Liver (tissue), 10 donors: ENCODE measurements at places on chromosomes 12 and 14. TPM values are rescaled to one million over a fixed set of nuclear protein-coding genes. Genes with fewer than 3 reads are reported as not detected.

GRCh38 chr14:99199846-99200653, 71.9 kb downstream of the BCL11B start:
- DNase-seq = no peak

DNA sequence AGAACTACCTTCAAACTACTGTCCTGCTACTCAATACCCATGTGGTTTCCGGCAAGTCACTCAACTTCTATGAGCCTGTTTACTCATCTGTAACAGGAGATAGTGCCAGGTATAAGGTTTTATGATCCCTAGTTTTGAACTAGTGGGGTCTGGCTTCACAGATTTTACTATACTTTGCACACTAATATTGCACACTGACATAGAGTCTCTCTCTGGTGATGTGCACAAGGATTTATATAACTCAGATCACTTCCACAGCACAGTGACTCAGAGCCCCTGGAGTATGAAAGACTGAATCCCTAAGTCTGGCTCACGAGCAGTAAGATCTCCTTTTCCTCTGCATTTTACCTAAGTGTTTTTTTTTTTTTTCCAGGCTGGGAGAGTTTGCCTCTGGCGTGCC, 69.7 kb upstream of the SLC38A2 start:
- DNase-seq = no peak

GRCh38 chr14:56102941-56103340, 15.3 kb upstream of the PELI2 start:
- no peak for DNase-seq

DNA sequence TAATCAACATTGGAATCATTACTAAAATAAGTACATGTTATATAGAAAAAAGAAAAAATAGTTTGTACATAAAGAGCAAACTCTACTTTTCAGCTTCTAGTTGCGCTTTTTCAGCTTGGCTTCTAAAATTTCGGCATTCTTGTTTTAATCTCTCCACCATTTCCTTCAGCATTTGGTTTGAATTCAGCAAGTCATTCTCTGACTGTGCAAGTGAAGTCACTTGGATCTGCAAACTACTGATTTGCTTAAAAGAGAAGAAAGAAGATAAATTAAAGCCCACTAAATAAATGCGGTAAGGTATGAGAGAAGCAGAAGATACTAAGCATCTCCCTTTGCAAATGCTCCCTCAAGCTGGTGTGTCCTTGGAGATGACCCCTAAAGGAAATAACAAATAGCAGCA, 126.3 kb downstream of the CEP83 start:
- DNase-seq = no peak

GRCh38 chr12:39467432-39467870, 24.5 kb upstream of the KIF21A start:
- DNase-seq = no peak

DNA sequence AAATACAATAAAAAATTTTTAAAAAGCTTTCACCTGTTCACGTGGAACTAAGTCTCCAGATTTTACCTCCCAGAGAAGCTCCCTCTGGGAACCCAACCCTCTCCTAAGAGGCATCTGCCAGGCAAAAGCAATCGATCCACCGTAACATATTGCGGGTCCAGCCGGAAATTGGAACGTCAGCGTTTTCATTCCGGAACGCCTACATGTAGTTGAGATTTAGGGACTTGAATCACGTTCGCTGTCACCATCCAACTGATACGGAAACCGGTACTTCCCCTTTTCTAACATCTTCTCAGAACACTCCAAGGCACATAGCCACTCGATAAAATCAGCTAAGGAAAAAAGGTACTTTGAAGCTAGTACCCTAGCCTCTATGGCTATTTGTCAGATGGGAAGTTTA, 70.3 kb downstream of the COX16 start:
- no peak for DNase-seq

- DNase-seq = no peak
These were observed 229.0 kb downstream of the SEC23A start for GRCh38 chr14:38873941-38874612.

The BCL11B gene
- 0.23 TPM for total RNA-seq

The FGD4 gene
- 6.8 TPM for total RNA-seq

The FOXG1 gene
- total RNA-seq = not detected
